A549 (cell line): ENCODE measurements at places on chromosomes 11 and 22. TPM values are rescaled to one million over a fixed set of nuclear protein-coding genes. Genes with fewer than 3 reads are reported as not detected.

DNA sequence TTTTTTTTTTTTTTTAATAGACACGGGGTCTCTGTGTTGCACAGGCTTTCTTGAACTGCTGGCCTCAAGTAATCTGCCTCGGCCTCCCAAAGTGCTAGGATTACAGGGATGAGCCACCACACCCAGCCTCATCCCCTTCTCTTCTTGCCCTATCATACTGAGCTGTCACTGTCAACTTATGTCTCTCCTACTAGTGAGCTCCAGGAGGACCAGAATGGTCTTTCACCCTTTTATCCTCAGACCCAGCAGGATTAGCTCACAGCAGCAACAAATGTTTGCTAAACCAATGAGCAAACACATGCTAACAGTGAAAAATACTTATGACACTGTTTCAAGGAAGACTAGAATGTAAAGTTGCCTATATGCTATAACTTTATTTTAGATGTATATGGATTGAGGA is 6.4 kb upstream of the NXF1 start:
- no peak for DNase-seq

- DNase-seq, result peak; percentile 14
Measured at GRCh38 chr11:33869481-33870422, 22.1 kb downstream of the LMO2 start.

The CYB5R2 gene
- 2.3 to 2.9 TPM (median 2.4 TPM) in 3 replicates for polyA plus RNA-seq

GRCh38 chr11:109619498-109619897 is 197.5 kb downstream of the C11orf87 start:
- DNase-seq, result no peak

- no peak for DNase-seq
Measured at GRCh38 chr22:20025401-20026203, 4.7 kb downstream of the TANGO2 start.

GRCh38 chr11:126853732-126854131 is 146.8 kb downstream of the KIRREL3 start:
- DNase-seq, result peak; percentile 12

DNA sequence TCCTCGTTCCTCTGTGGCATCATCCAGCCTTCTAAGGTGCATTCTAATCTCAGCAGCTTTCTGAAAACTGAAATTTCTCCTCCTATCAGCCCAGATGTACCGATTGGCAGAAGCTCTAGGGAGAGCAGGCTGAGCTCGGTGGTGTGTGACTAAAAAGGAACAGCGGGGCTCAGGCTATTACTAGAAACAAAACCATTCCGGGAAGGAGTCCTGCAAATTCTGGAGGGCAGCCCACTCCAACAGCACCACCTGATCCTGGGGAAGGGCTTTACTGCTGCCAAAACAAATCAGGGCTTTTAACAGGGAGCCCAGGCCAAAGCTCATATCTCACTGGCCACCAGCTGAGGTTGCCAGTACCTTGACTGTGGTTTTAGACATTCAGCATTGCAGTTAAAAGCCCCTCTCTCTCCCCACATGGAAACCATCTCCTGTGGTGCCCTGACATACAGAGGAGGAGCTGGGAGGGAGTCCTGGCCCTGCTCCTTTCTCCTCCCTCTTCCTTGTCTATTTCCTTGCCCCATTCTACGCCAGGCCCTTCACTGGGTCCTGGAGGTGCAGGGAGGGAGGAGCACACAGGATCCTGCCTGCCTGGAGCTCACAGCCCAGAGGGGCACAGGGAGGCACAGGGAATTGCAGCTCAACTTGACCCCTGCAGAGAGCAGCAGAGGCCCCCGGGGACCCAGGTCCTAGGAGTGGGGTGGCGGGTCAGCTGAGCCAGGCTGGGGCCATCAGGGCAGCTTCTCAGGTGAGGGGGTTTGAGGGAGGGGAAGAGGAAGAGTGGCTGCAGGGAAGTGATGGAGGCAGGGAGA is 889 bp downstream of the PLAAT4 start:
- DNase-seq, result no peak

The OR2AG2 gene
- polyA plus RNA-seq, result 0.03 to 0.05 TPM in 2 of 3 replicates, not detected in the other

- no peak for DNase-seq
Measured at GRCh38 chr22:46025973-46026898, 49.3 kb upstream of the WNT7B start.

DNA sequence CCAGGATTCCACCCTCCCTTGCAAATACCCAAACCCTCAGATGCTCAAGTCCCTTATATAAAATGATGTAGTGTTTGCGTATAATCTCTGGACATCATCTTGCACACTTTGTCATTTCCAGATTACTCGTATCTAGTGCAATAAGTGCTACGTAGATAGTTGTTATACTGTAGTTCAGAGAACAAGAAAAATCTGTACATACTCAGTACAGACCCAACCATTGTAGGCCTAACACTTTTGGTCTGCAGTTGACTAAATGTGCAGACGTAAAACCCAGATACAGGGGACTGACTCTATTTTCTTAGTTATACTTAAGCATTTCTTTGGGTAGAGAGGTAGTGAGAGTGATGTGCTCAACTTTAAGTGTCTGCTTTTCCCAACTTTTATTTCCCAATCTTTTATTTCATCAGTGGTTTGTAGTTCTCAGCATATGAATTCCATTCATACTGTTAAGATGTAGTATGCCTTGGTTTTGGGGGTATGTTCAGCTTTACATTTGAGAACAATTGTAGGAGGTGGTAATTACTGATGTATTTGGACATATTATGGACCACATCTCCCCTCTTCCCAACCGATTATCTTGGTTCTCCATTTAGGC is 43.9 kb downstream of the DDX6 start:
- DNase-seq, result no peak

GRCh38 chr11:21053466-21053865 is 384.1 kb downstream of the NELL1 start:
- no peak for DNase-seq

The GNB1L gene
- 8.2 to 10.3 TPM (median 8.9 TPM) in 3 replicates for polyA plus RNA-seq

DNA sequence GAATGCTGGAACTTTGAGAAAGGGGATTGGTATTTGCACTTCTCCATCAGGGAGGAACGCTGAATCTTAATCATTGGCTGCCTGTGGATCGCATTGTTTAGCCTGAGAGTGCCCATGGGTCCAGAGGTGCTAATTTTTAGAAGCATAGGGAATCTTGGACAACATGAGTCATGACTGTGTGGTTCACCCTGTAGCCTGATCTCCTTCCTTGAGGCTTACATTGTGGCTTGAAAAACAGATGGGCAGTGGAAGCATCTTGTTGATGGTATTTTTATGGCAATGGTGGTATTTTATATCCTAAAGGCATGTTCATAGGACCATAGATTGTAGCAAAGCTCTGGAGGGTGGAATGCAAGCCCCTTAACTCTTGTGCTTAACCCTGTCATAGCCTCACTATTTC is 99.2 kb upstream of the DBX1 start:
- DNase-seq, result no peak

The USH1C gene
- polyA plus RNA-seq, result 1.8 to 3.2 TPM (median 2.8 TPM) in 3 replicates

DNA sequence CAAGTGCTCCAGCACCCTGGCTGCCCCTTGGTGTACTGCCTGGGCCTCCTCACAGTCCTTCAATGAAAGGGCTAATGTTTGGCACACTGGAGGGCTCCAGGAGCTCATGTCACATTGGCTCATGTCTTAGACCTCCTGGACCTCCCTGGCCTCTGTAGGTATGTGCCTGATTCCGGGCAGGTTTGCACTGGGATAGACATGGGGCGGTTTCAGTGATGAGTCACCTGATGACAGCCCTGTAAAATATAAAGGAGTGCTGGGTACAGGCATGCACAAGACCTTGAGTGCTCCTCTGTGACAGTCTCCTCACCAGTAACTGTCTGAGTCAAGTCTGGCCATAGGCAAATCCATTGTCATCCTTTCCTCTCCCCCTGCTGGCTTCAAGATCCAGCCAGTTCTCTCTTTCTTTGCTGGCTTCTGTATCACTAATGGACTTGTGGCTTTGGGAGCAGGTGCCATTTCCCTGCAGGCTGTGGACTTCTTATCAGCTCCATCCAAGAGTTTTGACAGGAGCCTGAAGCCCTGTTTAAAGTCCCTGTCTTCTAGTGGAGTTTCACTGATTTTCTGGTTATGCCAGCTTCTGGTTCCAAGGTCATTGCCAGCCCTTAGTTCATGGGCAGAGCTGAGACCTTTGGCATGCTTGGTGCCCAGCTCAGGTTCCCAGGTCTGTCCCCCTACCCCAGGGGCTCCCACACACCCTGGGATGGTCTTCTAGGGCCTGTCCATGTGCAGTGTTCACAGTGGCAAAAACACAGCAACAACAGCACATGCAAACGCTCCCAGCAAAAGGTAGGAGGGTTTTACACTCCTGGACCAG is 22.7 kb upstream of the P2RY2 start:
- DNase-seq, result peak; percentile 82

GRCh38 chr11:34650528-34650927 is 29.6 kb downstream of the EHF start:
- DNase-seq, result no peak

GRCh38 chr22:45683248-45683647 is 11.6 kb downstream of the ATXN10 start:
- no peak for DNase-seq

The C11orf97 gene
- polyA plus RNA-seq, result not detected in 3 replicates

The SAA4 gene
- not detected in 3 replicates for polyA plus RNA-seq

DNA sequence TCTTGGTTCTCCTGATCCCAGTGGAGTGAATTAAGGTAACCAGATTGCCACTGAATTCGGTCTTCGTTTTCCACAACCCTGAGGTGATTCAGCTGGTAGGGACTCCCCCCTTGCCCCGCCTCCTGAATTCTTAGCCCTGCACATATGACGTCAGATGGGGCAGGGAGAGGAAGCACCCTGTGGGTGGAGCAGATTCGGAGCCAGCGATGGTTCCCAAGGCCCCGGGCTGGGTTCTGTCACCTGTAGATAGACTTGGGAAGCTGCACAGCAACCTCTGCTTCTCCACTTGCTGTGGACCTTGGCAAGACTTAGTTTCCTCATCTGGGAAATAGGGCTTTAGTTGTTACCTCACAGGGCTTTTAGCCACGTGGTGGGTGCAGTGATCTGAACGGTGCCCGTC is 67.8 kb downstream of the CTTN start:
- peak; percentile 25 for DNase-seq

The YDJC gene
- 28.3 to 29.9 TPM (median 28.3 TPM) in 3 replicates for polyA plus RNA-seq

- no peak for DNase-seq
Measured at GRCh38 chr22:39279170-39279850, 34.5 kb upstream of the PDGFB start.

The IGLL1 gene
- not detected in 3 replicates for polyA plus RNA-seq

- no peak for DNase-seq
Measured at GRCh38 chr22:30324014-30324730, 2.6 kb downstream of the TBC1D10A start.

- peak; percentile 13 for DNase-seq
Measured at GRCh38 chr11:94449437-94449836, 44.2 kb downstream of the MRE11 start.

DNA sequence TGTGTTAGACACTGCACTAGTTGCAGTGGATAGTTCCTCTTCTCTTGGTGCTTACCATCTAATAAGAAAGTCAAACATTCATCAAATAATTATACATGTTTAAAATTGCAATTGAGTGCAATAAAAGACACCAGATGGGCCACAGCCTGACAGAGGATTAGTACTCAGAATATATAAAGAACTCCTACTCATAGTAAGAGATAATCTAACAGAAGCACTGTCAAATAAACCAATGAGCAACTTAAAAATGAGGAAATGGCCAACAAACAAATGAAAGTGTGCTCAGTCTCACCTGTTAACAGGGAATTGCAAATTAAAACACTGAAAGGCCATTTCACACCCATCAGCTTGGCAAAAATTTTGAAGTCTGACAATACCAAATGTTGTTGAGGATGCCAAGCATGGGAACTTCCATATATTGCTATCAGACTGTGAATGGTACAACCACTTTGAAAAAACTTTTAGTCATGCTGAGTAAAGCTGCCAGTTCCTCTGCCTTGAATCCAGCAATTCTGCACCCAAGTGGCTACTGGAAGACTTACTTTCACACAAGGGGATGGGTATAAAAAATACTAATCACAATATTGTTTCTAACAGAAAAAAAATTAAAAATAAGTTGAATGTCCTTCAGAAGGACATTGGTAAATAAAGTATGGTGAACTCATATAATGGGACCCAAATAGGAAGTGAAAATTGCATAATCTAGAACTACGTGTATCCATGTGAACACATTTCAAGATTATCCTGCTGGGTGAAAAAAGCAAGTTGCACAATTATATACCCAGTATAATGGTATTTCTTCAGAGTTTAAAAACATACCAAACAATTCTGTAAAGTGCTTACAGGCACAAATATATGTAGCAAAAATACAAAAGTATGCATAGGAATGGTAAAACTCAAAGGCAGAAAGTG is 41.4 kb upstream of the CREB3L1 start:
- DNase-seq, result no peak

The UBASH3B gene
- polyA plus RNA-seq, result 26.8 to 33.4 TPM (median 32.5 TPM) in 3 replicates

- DNase-seq, result no peak
Measured at GRCh38 chr22:29089507-29089906, 16.7 kb downstream of the KREMEN1 start.

The OR51A4 gene
- polyA plus RNA-seq, result not detected in 3 replicates

DNA sequence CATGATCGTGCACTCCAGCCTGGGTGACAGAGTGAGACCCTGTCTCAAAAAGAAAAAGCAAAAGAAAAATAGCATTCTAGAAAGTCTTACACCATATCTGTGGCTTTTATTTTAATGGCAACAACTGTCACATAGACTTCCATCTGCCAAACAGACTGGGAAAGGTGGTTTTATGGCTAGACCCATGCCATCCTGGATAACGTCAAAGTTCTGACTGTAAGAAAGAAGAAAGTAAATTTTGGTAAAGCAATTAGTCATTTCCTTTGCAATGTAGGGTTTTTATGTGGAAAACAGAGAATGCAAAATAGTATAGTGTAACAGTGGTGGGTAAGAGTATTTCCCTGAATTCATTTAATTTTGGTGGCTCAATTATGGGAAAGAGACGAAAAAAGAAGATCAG is 75.5 kb upstream of the BARX2 start:
- DNase-seq, result no peak

The GLYAT gene
- polyA plus RNA-seq, result not detected in 3 replicates

DNA sequence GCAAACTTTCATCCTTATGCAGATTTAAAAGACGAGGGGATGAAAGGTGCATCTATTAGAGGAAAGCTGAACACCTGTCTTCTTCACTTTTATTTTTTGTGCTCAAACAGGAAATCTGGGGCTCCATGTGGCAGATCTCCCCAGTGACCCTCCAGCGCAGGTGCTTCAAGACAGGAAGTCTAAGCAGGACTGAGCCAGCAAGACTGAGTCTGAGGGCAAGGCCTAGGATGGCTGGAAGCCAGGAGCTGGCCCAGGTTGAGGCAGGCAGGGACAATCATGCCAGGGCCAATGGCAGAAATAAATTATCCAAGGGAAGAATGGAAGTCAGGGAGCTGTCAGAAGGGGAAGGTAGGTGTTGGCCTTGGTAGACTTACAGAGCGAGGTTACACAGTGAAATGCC is 101.1 kb upstream of the SPON1 start:
- DNase-seq, result no peak

- no peak for DNase-seq
Measured at GRCh38 chr22:36831717-36832116, 14.9 kb upstream of the PVALB start.
